Gastrocnemius medialis (tissue), 4 donors: ENCODE measurements at places on chromosomes 2 and 18.
A peak's percentile ranks its signal among the peaks of the same experiment; 100 is the strongest.

DNA sequence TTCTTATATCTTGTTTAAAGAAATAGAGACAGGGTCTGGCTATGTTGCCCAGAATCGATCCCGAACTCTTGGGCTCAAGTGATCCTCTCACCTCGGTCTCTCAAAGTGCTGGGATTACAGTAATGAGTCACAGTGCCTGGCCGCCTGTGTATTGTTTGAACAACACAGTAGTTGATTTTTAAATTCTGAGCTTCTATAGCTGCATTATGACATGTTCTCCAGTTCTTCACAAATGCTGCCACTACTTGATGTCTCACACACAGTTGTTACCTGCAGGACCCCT lies 7.7 kb upstream of the RHOB start:
- no peak for DNase-seq

DNA sequence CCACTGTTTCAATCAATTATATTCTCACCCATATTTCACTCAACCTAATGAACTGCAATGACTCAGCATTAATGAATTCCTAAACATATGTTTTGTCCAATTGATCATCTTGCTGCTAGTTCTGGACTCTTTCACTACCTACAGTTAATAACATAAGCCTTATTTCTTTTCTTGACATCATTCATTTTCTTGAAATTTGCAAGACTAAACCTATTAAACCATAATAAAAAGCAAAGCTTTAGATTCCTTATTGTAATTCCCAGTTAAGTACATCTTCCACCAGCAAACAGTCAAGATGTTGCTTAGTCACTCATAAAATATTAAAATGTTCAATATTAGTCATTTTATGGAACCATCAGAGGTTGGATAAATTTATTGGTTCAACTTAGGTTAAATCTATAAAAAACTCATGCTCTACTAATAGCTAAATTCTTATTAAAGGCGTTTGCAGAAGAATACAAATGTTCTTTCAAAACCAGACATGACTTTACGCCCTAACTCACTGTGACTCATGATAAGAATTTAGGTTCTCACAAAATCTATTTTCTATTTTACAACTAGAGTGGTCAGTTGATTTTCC lies 599.4 kb downstream of the RNF144A start:
- no peak for DNase-seq

DNA sequence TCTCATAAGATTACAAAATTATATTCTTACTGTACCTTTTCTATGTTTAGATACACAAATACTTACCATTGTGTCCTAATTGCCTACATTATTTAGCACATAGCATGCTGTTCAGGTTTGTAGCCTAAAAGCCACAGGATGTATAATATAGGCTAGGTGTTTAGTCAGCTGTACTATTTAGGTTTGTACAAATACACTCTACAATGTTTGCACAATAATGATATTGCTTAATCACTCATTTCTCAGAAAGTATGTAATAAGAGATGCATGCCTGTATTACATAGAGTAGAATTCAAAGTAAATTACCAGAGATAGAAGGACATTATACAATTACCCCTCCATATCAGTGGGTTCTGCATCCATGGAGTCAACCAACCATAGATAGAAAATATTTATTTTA lies 201.1 kb upstream of the COL3A1 start:
- DNase-seq: no peak

- no peak for DNase-seq
Measured at GRCh38 chr2:197308585-197308984, 2.0 kb downstream of the ANKRD44 start.

- no peak for DNase-seq
Measured at GRCh38 chr2:59149271-59149670, 908.1 kb upstream of the FANCL start.

- no peak for DNase-seq
Measured at GRCh38 chr2:32210767-32211408, 45.2 kb downstream of the SLC30A6 start.

- DNase-seq: no peak
Measured at GRCh38 chr2:230944123-230944653, 19.1 kb upstream of the GPR55 start.

DNA sequence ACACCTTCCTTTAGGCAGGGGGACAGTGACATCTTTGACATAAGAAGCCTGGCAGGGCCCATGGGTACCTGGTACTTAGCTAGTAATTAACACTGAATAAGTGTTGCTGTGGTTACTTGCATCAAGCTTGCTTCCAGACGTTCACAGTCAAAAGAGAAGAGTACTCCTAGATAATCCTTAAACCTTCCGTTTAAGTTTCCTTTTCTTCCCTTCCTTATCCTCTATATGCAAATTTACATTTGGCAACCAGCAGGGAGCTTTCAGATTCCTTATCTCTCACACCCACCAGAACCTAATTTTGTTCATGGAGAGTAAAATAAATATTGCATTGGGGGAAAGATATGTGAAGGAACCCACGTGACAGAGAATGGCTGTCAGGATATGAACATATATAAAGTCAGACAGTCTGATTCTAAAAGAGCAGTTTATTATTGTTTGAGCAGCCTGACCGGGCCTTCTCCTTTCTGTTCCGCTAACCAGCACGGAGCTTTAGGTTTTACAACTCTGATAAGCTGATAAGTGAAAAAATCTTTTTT lies 7.8 kb upstream of the RAB31 start:
- no peak for DNase-seq

GRCh38 chr2:82964341-82964740 lies 1494.7 kb downstream of the SUCLG1 start:
- DNase-seq: no peak

GRCh38 chr2:229749779-229750178 lies 35.4 kb upstream of the DNER start:
- no peak for DNase-seq

- no peak for DNase-seq
Measured at GRCh38 chr18:2536063-2536462, 35.2 kb downstream of the METTL4 start.

GRCh38 chr2:73906847-73907505 lies 14.2 kb downstream of the ACTG2 start:
- no peak for DNase-seq

GRCh38 chr2:233079953-233080835 lies 20.1 kb downstream of the INPP5D start:
- DNase-seq: no peak

DNA sequence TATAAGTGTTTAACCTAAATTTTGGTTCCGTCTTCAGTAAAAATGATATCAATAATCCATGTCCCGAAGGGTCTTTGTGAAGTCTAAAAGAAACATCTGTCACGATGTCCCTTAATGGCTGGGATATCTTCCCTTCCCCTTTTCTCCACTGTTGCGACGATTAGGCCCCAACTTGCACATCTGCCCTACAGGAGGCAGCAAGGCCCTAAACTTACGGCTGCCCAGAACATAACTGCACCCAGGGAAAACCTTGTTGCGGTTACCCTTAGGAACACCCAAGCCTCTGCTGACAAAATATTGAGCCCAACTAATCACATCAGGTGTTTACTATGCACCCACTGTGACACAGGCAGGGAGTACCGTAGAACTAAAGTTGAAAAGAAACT lies 1.3 kb upstream of the SMAD2 start:
- DNase-seq: no peak

GRCh38 chr2:145760781-145761649 lies 1241.1 kb upstream of the ZEB2 start:
- DNase-seq: no peak

DNA sequence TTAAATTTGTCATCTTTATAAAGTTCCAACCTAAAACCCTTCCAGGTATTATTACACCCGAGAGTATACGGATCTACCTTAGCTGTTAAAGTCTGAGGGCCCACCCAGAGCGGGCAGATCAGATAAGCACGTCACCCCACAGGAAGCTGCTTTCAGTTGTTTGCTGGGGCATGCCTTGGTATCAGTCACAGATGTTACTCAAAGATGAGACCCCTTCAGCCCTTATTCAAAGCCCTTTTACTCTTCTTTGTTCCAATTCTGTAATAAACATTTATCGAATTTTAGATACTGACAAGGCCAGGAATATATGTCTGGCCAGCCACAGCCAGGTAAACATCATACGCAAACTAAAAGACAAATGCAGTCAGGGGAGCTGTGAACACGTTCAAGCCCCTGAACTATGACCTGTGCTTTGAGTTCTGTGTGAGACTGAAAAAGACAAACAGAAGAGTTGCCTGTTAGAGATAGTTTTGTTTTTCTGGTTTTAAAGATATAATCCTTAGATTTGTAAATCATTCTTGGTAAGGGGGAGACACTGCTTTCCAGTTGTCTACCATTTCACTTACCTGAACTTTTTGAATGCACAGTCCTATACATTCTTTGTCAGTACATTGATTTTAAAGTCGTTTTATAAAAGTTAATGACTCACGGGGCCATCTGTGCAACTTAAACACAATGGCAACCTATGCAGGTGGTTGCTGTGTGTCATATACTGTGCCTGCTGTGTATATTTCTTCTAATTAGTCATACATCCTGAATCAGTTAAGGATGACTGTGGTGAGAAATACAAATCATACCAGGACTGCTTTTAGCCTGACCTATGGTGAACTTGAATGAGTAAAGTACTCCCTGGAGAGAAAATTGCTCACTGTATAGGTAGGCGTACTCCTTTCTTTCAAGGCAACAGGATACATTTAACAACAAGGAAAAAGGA lies 100.5 kb upstream of the ITPRID2 start:
- DNase-seq: no peak

GRCh38 chr2:61670591-61671501 lies 132.7 kb upstream of the XPO1 start:
- peak; percentile 56 for DNase-seq

DNA sequence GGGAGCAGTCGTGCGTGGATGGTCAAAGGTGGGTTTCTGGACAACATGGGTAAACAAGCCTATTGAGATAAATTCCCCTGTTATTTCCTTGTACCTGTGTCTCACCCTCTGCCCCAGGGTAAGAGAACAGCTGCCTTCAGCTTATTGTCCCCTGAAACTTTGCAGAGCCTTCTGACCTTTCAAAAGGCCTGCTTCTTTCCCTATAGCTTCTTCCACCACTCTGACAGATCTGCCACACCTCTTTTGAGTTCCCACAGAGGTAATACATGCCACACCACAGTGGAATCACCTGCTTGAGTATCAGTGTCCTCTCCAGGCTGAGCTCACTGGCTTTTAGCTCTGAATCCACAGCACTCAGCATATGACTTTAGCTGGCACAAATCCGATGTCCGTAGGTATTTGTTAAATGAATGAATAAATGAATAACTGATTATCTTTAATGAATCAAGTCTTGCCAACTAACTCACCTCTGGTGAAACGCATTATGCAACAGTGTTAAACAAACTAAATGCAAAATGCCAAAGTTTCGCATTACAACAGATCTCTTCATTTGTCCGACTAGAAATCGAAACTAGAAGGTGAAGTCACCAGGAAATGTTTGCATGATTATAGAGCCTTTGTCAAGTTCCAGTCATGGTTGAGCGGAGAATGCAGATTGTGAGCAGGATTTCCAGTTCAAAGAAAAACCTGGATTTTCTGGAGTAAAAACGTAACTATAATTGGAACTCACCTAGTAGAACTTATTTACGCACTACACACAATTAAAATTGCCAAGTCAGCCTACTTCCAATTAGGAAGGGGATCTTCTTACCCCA lies 16.4 kb downstream of the DYNAP start:
- DNase-seq: no peak

DNA sequence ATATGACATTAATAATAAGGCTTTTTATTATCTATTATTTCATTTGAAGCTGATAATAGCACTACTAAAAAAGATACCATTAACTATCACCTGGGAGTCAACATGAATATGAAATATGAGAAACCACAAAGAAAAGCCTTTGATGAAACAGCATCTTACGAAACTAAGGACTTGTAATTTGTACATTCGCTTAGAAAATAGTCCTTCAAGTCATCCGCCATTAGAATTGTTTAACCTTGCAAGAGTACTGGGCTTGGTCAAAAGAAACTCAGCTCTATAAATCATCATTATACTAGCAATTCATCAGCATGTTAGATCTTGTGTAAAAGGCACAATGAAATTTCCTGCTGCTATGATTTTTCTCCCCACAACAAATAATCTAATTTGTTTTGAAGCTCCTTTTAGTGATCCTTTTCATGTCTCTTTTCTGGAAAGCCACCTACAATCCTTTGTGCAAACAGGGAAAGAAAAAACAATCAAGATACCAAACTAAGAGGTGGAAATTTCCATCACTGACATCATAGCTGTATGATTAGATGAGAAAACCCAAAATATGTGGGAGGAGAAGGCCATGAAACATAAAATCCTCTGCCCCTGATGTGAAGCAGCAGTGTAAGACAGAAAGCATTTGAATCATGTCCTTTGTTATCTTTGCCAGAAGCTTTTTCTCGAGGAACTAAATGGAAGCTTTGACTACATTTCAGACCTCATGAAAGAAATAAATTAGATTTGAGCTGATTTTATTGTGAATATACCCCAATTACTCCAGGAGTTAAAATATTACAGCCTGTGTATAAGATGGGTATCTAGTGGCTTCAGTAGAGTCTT lies 31.2 kb downstream of the SCN9A start:
- no peak for DNase-seq

GRCh38 chr2:241956521-241957110 lies 87.1 kb downstream of the RTP5 start:
- DNase-seq: no peak

GRCh38 chr18:49913221-49913620 lies 99.9 kb upstream of the ACAA2 start:
- DNase-seq: no peak

- no peak for DNase-seq
Measured at GRCh38 chr2:101655702-101656422, 41.6 kb upstream of the MAP4K4 start.

DNA sequence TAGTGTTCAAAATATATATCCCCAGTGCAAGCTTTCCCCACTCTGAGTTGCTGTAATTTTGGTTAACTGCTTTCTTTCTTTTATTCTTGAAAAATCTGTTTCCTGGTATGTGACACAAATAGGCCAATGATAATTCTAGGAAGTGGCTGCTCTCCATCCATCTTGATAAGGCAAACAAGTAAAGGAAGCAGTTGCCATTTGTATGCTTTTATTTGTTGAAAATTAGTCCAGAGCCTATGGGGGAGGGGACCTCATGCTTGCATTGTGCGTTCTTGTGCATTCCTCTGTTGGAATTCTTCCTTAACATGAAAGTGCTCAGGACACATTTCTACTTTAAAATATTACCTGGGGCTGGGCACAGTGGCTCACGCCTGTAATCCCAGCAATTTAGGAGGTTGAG lies 111.2 kb upstream of the FSHR start:
- DNase-seq: no peak

DNA sequence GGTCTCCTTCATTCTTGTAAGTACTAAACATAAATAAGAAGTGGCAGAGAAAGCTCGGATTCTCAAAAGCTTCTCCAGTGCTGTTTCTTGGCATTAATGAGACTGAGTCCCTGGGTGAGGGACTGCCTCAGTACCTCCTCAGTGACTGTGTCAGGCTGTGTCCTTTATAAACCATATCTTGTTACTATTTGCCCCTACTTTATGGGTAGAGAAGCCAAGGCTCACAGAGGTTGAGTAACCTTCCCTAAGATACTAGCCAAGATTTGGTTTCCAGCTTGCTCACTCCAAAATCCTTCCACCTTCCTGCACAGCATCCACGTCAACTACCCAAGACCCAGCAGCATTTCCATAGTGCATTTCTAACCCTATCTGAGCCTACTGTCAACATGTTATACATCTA lies 55.6 kb downstream of the THUMPD2 start:
- DNase-seq: no peak

GRCh38 chr2:56671973-56672569 lies 488.3 kb downstream of the CCDC85A start:
- no peak for DNase-seq

GRCh38 chr2:109529532-109530449 lies 84.0 kb downstream of the SEPTIN10 start:
- DNase-seq: no peak
